ENCODE measurements at places on chromosomes 3 and 15.

- no peak for DNase-seq
Observed at GRCh38 chr3:181581656-181582055, 130.1 kb upstream of the SOX2 start.

GRCh38 chr15:98123834-98124233 is 163.3 kb downstream of the ARRDC4 start:
- no peak for DNase-seq

GRCh38 chr15:101620671-101621070 is 31.5 kb downstream of the TM2D3 start:
- DNase-seq: no peak

GRCh38 chr3:18501679-18502343 is 76.7 kb upstream of the SATB1 start:
- no peak for DNase-seq

- no peak for DNase-seq
Observed at GRCh38 chr3:5510300-5510699, 322.8 kb downstream of the EDEM1 start.

All from GM18507 (cell line).